OCI-LY7 (cell line): ENCODE measurements at places on chromosomes 3 and 15. TPM values are rescaled to one million over a fixed set of nuclear protein-coding genes. Genes with fewer than 3 reads are reported as not detected.

The MNS1 gene
- total RNA-seq = 1.8 and 2.8 TPM in 2 replicates

The GOLGA6L7 gene
- total RNA-seq = not detected in 2 replicates

The FGF12 gene
- 1.5 and 1.7 TPM in 2 replicates for total RNA-seq

The TRH gene
- not detected in 2 replicates for total RNA-seq

The MED12L gene
- 32.7 and 33.8 TPM in 2 replicates for total RNA-seq

The FILIP1L gene
- total RNA-seq = not detected in 2 replicates

The AP3S2 gene
- 30.4 and 37.4 TPM in 2 replicates for total RNA-seq

The SAMD7 gene
- total RNA-seq = 0.93 and 0.96 TPM in 2 replicates

The ABCF3 gene
- 59.0 and 67.1 TPM in 2 replicates for total RNA-seq

The EXOSC7 gene
- 50.5 and 65.3 TPM in 2 replicates for total RNA-seq

The TRIM42 gene
- not detected in 2 replicates for total RNA-seq

The GOLGA8H gene
- total RNA-seq = 0.21 and 0.44 TPM in 2 replicates
